ENCODE measurements at places on chromosomes 4 and X. TPM values are rescaled to one million over a fixed set of nuclear protein-coding genes. Genes with fewer than 3 reads are reported as not detected.

DNA sequence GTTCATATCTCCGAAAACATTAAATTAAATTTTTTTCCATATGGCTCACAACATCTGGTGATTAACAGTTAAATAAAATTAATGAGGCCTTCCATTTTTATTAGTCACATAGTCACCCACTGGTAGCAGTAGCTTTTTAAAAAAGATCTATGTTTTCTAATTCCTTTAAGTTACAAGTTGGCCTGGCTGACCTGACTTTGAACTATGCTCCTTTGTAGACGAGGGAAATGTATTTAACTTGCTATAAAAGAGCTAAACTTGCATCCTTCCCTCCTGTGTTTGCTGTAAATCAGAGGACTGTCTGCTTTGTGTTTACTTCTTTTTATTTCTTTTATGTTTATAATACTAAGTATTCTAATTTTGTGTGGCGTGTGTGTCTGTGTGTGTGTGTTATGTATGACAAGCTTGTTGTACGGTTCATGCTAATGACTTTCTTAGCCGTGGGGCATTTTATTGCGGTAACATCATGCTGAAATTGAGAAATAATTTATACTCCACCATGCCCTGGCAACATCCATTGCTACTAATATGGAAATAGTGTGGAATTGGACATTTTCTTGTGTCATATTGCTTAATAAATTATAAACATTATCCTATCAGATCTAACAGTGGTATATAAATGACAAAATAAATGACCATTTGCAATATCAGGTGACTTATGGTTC, 241.7 kb downstream of the SNCA start:
- no peak for DNase-seq

DNA sequence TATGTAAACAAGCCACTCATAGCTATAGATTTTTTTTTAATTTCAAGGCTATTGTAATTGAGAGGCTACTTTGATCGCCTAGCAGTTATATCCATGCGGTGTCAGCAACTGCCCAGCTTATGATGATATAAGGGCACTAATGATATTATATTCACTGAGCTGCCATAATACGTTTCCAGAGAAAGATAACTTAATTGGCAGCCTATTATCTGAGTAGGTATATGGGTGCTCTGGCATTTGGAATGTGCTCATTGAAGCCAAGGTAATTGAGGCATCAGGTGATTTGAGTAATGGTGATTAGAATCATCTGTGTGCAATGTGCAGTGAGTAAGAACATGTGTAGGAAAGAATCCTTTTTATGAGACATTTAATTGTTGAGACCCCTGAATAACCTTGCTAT, 490.0 kb downstream of the CENPC start:
- DNase-seq = no peak

DNA sequence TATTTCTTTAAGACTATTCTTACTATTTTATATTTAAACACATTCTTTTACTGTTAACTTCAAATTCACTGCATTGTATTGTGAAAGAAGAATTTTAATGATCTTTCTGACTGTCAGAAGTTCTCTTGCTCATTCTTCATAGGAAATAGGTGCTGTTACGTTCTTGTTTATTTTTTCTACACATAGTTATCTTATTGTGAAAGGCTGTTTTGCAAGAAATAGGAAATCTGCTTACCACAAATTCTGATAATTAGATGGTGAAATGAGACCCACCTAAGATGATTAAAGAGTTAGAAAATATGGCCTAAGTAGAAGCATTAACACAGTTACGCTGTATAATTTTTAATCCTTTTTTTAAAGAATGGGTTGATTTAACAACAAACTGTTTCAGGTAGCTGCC, 316.1 kb upstream of the ZFP42 start:
- DNase-seq = no peak

DNA sequence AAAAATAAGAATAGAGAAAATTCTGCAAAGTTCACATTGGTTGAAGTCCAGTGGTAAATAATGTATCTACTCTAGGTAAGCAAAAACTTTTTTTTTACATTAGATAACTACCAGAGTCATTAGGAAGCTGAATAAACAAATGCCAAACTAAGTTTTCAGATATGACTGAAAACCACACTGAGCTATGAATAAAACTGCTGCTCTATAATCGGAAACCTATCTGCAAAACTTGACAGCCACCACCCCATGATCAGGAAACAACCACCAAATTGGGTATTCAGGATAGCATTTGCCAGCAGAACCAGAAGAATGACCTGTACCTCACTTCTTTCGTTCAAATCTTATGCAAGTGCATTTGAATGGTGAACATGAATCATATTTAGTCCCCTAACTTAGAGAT, 173.0 kb upstream of the TET2 start:
- DNase-seq = no peak

RBM47 gene
- total RNA-seq = 12.5 TPM

RCHY1 gene
- 31.9 TPM for total RNA-seq

USP11 gene
- total RNA-seq = 50.2 TPM

DNA sequence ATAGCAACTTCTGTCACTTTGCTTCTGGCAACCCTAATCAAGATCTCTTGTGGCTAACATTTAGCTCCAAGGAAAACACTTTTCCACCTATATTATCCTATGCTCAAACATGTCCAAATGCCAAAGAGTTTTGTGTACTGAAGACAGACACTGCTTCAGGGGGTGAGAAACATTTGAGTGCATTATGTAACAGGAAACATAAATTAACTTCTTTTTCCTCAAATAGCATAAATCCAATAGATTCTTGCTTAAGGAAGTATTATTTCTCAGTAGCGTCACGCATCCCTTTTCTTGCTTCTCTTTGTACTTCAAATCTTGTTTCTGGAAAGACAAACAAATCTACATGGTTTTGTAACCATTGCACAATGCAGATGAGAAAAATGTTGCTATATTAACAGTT, 839.1 kb downstream of the GLUD2 start:
- DNase-seq = no peak

DNAAF6 gene
- total RNA-seq = not detected

DNA sequence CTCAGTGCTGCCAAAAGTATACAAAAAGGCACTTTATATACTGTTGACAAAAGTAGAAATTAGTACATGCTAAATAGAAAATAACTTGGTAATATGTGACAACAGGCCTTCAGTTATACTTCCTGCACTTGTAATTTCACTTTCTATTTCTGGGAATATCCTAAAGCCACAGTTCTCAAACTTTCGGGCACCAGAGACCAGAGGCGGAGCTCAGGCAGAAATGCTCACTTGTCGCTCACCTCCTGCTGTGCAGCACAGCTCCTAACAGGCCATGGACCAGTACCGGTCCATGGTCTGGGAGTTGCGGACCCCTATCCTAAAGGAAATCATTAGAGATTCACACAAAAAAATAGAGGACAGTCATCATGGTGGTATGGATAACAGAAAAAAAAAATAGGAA, 25.7 kb downstream of the ACSL4 start:
- DNase-seq = no peak

DNA sequence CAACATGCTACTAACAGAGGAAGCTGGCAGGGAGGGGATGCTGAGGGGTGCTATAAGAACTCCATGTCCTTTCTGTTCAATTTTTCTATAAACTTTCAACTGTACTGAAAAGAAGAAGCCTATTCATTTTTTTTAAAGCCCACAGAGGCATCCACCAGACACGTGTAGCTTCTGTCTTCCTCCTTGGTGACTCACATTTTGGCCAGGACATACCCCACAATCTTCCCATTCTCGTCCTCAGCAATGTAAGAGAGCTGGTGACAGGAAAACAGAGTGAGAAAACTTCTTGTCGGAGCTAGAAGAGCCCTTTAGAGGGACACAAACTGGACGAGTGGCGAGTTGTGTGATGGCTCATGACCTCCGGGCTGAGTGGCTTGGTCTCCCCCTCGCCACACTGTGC, 1.1 kb downstream of the NAA10 start:
- no peak for DNase-seq

GRCh38 chrX:1725472-1725871, 110.6 kb downstream of the ASMT start:
- DNase-seq = no peak

WAS gene
- 12.2 TPM for total RNA-seq

DNA sequence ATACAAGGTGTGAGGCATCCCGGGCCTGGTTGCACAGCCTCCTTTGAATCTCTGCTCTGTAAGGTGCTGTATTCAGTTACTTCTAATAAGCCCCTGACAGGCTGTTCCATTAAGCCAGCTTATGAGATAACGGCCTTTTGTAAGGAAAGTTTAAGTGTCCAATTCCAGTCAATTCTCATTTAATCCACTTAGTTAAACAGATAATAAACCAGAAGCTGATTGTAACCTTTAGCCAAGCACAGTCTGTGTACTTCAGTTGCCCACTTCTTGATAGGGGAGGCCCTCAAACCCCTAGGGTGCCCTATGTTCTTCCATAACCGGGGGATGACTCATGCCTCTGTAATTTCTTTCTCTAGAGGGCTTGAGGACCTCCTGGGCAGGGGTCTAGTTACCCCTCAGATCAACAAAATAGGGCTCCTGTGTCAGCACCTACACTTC, 63.4 kb downstream of the RASL11B start:
- no peak for DNase-seq

GRCh38 chr4:5750946-5751665, 40.1 kb downstream of the EVC start:
- DNase-seq = peak; percentile 43

MCF2 gene
- 0.37 TPM for total RNA-seq

DNA sequence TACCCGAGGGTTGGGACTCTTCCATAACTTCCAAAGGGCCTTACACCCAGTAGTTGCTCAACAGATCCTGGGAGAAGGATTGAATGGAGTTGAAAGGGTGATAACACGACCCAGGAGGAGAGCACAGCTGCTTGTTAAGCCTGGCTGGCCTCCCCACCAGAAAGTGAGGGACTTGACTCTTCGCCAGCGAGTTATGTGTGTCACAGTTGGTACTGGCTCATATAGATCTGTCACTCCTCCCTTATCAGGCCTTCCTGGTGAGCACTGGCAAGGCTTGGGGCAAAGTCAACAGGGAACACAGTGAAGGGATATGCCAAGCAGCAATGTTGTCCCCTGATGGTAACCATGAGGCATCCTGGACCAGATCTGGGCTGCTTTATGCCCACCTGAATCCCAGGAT, 35.8 kb downstream of the APLN start:
- DNase-seq = no peak

DNA sequence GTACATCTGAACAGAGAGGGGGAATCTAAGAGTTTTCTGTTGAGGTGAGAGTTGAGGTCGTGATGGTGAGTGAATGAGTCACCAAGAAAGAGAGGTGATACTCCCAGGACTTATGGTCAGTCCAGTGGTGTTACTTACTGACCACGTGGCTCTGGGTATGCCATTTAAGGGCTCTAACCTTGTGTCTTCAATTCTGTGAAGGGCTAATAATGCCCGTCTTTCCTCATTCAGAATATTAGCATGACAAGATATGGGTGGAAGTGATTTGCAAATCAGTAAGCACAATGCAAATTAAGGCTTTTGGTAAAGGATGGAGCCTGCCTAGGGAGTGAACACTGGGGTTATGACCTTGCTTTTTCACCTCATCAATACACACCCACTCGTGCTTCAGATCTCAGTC, 75.2 kb downstream of the COQ2 start:
- DNase-seq = no peak

DNA sequence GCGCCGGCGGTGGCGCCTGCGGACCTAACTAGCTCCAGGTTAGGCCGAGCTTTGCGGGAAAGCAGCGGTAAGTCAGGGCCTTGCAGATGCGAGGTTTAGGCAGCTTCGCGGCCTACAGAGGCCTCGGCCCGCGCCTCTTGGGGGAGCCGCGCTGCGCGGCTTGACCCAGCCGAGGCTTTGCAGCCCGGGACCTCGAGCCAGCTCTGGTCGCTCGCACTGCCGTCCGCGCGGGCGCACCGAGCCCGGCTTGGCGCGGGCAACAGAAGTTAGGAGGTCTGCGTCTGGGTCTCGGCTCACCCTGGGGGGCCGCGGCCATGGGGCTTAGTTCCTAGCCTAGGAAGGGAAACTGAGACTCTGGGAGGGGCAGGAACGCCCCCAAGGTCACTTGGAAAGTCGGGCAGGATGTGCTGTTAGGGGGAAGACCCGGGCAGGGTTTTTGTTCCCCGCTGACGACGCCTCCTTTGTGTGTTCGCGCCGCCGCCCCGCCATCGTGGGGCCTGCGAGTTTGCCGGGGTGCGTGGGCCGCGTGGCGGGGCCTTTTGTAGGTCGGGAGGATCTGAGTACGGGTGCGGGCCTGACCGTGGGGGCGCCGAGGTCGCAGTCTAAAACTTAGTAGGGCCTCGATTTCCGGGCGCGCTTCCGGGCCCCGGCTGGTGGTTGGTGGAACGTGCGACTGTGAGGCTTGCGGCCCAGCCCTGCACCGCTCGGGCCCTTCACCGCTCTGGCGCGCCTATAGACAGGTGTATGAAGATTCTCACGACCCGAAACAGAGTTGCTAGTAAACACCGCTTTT, 482 bp downstream of the RNF4 start:
- peak; percentile 89 for DNase-seq

- no peak for DNase-seq
Measured at GRCh38 chr4:8260656-8261111, 8.9 kb upstream of the HTRA3 start.

DNA sequence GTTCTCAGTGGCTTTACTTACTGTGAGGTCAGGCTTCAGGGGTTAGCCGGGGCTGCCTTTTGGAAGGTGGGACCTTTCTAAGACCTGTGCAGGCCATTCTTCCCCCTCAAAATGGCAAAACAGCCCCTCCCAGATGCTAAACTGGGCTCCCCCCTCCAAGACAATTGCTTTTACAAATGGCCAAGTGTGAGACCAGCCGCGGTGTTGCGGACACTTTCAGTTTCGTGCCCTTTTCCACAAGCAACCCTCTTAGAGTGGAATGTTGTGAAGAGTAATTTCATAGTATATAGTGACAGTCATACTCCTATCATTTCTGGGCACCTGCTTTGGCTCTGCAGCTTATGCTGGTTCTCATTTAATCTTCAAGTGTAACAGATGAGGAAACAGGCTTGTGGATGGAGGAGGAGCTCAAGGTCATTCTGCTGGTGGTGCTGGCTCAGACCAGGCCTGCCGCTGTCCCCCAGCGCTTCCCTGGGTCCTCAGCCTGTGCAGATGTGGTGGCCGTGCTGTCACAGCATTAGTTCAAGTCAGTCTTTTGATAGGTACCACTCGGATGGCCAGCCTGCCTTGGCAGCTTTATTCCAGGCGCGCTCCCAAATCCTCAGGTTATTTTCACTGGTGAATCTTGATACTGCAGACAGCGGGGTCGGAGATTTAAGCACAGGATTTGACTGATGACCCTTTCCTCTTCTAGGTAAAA, 55.0 kb upstream of the TADA2B start:
- DNase-seq = no peak

CHIC1 gene
- total RNA-seq = 12.0 TPM

PLAC8 gene
- 4.6 TPM for total RNA-seq

GRCh38 chr4:41718907-41719306, 29.6 kb downstream of the PHOX2B start:
- DNase-seq = no peak
